ENCODE measurements at places on chromosomes 11 and 22.

DNA sequence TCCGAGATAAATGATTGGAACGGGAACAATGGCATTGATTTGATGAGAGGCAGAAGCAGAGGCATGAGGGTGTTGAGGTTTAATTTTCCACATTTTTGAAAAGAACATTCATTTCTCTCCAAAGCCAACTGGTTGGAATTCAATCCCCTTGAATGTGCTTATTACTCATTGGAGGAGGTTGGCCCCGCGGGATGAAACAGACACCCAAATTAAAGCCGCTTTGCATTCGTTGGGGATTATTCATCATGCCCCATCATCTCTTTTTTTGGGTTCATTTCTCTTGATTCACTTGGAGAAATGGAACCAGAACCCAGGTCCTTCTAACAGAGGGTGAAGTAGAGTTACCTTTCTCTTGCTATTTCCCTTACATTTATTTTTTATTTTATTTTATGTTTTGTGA, 47.6 kb upstream of the PARVG start:
- DNase-seq = no peak

DNA sequence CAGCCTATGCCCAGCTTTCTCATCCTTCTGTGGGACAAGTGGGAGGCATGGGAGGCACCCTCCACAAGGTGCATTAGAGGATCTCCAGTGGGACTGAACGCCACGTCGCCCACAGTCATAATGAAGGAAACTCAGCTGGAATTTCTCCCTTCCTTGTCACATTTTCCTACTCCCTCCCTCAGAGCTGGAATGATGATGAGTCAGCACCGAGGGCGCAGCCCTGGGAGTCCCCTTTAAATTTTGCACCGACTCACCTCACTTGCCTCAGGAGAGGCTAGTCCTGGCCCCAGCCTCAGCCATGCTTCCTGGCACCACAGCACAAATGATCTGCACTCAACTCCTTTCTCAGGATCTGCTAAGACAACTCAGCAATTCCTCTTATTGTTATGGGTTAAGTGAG, 34.3 kb downstream of the DBX1 start:
- DNase-seq = no peak

DNA sequence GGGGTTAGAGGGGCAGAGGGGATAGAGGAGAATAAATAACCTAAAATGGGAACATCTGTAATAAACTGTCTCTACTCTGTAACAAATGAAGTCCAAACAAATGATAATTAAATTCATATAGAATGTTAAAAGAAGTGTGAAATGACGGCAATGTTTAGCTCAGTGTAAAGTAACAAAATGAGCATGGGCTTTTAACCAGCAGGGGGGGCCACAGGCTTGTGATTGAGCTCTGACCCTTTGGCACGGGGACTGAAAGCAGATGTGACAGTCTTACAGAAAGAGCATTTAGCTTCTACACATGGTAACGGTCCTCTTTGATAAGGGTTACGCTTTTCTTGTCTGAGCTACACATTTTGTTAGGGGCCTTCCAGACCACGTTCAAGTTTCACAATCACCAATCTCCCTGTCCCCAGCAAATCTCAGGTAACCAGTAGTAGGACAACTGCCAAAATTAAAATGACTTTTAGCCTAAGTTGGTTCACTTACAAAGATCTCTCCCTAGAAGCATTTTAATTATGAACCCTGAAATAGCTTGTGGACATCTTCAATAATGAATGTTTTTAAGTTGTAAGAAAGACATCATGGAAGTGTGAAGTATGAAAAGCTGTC, 262.5 kb downstream of the DCDC1 start:
- peak; percentile 2 for DNase-seq

GRCh38 chr11:17599460-17599925, 52.4 kb downstream of the OTOG start:
- no peak for DNase-seq

DNA sequence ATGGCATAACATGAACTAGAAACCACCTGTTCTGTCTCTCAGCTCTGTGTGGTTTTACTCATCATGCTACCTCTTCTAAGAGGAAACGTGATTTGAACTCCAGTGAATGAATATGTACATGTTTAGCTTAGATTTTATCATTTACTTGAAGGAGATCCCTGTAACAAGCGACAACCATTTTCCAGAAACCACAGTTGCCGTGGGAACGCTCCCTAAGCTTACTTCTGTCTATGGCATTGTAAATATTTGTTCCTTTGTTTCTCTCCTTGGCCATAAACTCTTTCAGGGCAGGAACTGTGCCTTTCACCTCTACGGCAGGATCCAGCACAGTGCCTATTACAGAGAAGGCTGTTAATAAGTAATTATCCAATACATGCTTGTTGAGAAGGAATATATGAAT, 17.1 kb upstream of the TPH1 start:
- no peak for DNase-seq

DNA sequence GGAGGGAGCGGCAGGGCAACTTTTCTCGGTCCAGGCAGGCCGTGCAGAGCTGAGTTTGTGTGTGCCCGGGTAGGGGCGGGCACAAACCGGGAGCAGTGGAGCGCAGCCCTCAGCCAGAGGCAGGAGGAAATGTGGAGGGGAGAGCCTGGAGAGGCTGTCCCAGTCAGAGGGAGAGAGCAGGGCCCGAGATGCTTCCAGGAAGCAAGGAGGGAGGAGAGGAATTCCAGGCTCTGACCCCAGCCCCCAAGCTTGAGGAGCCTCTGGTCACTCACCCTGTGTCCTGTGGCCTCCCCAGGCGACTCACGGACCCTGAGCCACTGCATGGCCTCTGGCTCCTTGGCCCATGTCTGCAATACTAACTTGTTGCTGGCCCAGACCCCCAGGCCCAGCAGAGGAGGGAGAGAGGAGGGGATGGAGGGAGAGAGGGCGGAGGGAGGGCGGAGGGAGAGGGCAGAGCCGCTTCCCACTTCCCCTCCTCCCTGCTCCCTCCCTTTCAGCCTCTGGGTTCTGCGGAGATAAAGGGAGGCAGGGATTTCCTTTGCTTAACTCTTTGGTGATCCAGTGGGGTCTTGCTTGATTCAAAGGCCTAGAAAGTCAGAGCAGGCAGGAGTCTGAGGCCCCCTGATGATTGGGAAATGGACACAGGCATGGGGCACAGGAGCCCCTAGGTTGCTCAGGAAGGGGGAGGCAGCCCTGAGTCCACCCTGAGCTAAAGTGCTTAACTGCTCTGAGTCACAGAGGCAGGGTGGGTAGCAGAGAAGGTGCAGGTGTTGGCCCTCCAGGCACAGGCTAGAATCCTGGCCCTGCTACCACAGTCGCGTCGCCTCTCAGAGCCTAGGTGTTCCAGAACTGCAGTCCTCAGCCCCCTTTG, at the start of gene C1QTNF6:
TSS of gene C1QTNF6 (minus strand) at position 357 of the 871 bp plus-strand sequence. CDS start at position 323, 34 bp downstream.
- no peak for DNase-seq

GRCh38 chr22:22800716-22801115, 86.9 kb upstream of the IGLL5 start:
- DNase-seq = no peak

DNA sequence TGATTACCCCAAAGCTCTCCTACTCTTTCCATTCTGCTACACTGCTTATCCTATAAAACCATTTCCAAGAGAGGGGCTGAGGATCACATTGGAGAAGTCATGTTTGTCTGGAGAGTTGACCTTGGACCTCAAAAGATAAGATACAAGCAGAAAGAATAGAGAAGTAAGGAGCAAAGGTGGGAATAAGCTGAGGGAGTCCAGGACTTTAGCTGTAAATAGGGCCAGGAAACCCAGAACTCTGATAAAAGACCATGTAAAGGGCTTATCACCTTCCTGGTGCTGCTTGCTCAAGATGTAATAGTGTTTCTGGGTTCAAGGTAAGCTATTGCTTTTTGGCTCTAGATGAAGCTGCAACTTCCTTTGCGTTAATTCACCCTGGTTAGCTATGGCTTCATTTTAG, 32.8 kb upstream of the CCDC90B start:
- DNase-seq = no peak

DNA sequence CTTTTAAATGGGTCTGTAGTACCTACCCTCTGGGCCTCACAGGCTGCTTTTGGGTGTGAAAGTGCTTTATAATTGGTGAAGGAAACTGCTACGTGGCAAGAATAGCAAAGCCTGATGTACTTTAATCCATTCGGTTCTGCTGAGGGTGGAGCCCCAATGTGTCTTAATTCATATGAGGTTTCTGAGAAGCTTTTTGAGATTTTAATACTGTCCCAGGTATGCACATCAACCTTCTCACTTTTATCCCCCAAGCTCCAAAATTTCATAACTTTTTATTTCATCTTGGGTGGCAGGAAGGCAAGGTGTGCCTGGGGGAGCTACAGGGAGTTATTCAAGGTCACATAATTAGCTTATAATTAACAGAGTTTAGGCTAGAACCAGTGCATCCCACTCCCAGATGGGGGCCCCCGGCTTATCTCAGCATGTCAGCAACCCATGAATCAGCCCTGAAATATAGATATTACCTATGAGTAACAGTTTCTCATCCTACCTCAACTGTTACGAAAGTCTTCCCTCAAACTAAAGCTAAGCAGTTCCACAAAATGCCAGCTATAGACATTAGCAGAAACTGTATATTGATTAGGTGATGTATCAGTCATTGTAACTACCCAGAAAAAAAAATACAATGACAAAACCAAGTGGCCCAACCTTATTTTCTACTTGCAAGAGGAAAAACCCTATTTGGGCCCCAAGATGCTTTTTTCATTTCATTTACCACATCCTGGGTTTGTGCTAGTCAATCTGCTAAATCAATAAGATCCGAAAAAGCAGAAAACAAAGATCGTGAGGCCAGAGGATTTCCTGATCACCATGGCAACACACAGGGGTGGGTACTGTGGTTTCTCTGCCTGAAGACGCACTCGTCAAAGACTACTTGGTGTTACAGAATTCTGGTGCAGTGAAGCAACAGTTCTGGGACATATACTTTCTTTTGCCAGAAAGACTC, 26.7 kb downstream of the CD44 start:
- DNase-seq = peak; percentile 69

- no peak for DNase-seq
These were observed 104.8 kb downstream of the ARHGAP42 start for GRCh38 chr11:100791860-100792259.

- DNase-seq = no peak
These were observed 13.3 kb downstream of the GVQW3 start for GRCh38 chr11:76394411-76394810.

- DNase-seq = peak; percentile 56
These were observed 75.9 kb upstream of the PRR5 start for GRCh38 chr22:44625981-44626687.

GRCh38 chr11:69411257-69411924, 70.1 kb upstream of the LINC01488 start:
- DNase-seq = no peak

DNA sequence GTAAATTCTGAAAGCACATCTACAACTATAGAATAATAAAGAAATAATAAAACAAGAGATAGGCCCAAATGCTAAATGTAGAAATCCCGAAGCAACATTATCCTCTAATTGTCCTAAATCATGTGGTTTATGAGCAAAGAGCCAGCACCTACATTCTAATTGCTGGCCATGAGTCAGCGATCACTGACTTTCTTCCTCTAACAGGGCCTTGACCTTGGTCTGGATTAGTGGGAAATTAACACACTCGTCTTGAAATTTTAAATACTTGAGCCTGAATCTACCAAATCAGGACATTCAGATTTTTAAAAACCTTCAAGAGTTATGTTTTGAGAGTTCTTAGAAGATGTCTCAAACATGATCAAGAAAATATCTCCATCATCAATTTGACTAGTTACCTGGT, 727.6 kb downstream of the METTL15 start:
- no peak for DNase-seq

DNA sequence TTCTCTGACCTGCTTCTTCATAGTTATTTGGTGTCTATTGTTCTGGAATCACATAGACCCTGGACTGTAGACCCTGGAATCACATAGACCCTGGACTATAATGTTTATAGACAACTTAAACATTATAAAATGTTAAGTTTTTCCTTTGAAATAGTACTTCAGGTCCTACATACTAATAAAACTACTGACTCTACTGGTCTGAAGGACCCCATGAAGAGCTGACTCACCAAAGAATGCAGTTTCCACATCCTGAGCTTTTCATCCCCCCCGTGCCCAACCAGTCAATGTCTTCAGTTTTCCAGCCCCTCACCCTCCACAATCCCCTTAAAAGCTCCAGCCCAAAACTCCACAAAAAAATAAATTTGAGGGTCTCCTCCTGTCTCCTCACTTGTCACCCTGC, 6.6 kb upstream of the PLEKHA7 start:
- DNase-seq = no peak

Data from activated CD8-positive, alpha-beta memory T cell treated with anti-CD3 and anti-CD28 coated beads for 4 hours (primary cell).